ENCODE measurements at places on chromosomes 11 and 22.
A peak's percentile ranks its signal among the peaks of the same experiment; 100 is the strongest.

GRCh38 chr22:50674606-50675552, 2.3 kb downstream of the SHANK3 start:
- DNase-seq, result peak; percentile 25

DNA sequence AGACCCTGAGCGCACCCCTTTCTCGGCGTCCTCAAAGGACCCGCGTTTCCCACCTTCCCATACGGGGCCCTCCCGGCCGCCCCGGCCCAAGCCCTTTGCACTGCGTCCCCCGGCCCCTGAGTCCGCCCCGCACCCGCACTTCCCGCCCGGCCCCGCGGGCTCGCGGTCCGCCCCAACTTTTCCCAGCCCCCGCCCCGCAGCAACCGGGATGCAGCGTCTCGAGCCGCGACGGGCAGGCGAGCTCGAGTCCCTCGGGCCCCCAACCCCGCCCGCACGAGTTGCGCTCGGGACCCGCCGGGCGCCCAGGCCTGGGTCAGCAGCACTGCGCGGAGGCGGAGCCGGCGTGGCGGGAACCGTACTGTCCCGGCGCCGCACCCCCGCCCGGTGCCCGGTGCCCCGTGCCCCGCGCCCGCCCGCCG, 371 bp downstream of the SMCO4 start:
- DNase-seq, result peak; percentile 6

GRCh38 chr11:8093931-8094575, 13.0 kb downstream of the TUB start:
- no peak for DNase-seq

DNA sequence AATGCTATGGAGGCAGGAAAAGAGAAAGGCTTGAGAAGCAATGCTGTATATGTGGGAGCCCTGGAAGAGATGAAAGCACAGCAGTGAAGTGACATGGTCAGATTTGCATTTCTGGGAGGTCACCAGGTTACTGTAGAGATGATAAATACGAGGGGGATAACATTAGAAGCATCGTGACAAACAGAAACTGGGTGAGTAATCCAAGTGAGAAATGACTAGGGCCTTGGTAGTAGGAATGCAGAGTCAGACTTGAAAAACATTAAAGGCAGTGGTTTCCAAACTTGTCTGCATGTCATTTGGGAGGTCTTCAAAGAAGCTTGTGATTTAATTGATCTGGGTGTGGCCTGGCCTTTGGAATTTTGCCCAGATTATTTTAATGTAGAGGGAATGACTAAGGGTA, 43.9 kb downstream of the CCDC34 start:
- peak; percentile 84 for DNase-seq

DNA sequence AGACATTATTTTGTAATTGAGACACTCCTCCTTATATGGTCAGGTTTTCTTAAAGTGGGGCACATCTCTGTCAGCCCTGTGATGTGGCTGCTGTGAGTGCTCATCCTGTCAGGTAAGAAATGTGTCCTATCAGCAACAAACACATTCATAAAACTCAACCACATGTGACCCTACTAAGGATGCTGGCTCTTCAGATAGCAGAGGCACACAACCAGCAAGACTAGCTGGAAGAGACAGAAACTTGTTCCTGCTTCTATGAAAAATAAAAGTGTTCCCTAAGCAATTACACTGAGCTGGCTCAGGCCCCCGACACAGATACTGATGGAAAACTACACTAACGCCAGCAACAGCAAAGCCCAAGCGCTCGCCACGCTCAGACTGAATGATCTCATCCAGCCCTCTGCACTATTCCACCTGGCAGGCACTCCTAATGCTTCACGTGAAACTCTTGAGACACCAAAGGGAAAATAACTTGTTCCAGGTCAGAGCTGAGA, 49.8 kb upstream of the CYP2D6 start:
- no peak for DNase-seq

- DNase-seq, result no peak
Measured at GRCh38 chr11:95232666-95233065, 1.7 kb upstream of the SESN3 start.

- no peak for DNase-seq
Measured at GRCh38 chr11:64223001-64223651, 2.9 kb downstream of the TRPT1 start.

DNA sequence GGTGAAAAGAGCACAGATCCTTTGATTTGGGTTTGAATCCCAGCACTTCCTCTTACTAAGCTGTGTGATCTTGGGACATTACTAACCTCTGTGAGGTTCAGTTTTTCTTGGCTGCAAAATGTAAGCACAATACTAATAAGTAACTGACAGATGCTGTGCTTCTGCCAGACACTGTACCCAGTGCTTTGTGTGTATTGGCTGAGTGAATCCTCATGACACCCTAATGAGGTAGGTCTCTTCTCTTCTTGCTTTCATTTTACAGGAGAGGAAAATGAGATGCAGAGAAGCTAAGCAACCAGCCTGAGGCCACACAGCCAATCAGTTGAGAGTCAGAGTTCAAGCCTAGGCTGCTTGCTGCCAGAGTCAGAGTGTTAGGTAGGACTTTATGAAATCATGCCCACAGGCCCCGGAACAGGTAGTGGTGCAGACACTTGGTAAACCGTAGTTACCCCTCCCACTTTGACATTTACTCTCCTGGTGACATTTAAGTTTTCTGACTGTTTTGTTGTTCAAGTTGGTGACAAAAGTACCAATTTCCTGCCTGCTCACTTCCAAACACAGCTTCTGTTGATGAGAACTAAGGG, 21.2 kb downstream of the PTPRJ start:
- peak; percentile 64 for DNase-seq

- DNase-seq, result no peak
Measured at GRCh38 chr11:39361557-39361956, 2097.9 kb downstream of the LRRC4C start.

DNA sequence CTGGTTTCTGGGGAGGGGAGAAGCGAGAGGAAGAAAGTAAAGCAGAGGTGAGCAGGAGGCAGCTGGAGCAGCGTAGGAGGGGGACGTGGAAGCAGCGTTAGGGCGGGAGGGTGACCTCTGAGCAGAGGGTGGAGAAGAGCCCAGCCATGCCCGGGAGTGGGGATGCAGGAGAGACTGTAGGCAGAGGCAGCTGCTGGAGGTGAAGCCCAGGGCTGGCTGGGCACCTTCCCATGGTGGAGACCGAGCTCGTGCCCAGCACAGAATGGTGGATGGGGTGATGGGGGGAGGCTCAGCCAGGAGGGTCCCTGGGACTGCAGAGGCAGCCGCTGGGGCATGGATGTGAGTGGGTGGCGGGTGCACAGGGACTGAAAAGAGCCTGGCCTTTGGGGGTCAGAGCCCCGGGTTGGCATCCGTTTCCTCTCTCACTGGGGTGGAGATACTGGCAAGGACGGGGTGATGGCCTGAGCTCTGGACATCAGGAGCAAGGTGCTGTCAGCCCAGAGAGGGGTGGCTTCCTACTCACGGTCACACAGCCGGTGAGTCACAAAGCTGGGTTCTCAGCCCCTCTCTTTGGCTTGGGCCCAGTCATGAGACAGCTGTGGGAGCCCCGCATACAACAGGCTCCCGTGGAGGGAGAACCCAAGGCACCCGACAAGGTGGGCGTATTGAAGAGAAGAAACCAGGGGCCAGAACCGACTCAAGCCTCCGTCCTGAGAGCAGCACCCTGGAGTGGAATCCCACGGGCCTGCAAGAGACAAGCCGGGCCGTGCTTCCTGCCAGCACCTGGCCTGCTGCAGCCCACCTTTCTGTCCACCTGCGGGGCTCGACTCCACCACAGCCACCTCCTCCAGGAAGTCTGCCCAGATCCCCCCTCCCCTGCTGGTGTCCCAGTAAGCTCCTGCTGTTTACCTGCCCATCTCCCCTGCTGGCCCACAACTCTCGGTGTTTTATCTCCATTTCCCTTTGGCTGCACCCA, 45.8 kb upstream of the FGF3 start:
- DNase-seq, result no peak

- DNase-seq, result no peak
Measured at GRCh38 chr22:49604732-49605302, 222.9 kb downstream of the BRD1 start.

DNA sequence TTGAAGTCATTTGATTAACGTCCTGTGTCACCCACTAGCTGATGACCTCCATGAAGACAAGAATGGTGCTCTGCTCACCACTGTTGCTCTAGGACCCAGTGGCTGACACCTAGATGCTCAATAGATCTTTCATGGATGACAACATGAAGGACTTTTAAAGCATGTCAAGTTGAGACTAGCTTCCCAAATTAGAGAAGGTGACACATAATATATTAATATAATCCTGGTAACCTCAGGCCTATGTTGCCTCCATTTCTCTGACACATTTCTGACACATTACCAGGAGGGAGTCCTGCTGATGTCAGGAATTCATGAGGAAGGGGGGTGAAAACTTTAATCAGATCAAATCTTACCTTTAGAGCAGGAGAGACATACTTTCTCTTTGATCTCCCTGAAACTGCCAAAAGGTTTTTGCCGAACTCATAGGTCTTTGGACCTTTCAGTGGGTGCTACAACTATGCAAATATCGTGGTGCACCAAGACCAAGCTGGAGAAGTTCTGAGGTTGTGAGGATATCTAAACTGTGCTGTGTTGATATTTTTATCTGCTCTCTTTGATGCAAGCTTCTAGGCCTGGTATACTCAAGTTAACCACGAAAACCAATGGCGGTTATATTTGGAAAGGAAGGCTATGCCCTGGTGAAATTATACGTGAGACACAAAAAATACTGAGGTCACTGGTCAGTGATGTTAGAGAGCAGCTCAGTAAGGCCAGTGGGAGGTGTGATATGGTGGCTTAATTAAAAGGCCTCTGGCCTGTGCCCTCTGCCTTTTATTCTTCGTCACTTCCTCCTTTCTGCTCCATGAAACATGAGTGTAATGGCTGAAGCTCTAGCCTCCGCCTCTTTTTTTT, 13.2 kb upstream of the AMPD3 start:
- no peak for DNase-seq

DNA sequence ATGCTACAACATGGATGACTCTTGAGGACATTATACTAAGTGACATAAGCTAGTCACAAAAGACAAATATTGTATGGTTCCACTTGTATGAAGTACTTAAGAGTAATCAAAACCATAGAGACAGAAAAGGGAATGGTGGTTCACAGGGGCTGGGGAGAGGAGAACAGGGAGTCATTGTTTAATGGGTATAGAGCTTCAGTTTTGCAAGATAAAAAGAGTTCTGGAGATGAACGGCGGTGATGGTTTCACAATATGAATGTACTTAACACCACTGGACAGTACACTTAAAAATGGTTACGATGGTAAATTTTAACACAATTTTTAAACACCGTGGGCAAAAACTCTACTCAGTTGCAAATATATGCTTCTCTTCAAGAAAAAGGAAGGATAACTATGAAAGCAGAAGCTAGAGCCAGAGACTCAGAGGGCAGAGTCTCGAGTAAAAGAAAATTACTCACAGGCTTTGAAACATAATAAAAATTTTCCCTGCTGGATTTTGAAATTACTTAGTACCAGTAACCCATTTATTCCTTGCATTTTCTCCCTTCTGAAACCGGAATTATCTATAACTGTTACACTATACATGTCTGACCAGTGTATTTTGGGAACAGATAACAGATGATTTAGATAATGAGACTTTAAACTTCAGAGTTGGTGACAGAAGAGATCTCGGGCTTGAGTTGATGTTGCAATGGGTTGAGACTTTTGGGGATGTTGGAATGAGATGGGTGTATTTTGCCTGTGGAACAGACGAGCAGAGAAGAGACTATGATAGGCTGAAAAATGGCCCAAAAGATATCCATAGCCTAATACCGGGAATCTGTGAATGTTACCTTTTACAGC, 15.0 kb downstream of the MRTFA start:
- DNase-seq, result no peak

GRCh38 chr11:100133114-100133513, 554.0 kb upstream of the ARHGAP42 start:
- DNase-seq, result no peak

DNA sequence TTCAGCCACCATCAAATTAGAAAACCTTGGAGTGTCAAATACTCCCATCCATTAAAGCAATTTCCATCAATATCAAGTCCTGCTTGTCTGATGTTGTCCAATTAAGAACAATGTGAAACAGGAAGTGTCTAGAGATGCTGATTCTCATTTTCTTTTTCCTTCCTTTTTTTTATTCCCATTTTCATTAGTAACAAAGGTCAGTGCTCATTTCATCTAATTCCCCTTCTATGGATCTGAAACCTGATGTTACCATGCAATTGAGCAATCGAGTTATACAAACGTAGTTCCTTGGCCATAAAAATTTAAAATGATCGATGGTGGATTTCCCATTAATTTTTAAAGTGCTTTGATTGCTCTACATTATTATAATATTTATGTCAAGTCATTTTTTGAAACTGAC, 330.6 kb upstream of the ZC3H12C start:
- no peak for DNase-seq

- peak; percentile 33 for DNase-seq
Measured at GRCh38 chr11:18731949-18732821, 6.2 kb upstream of the IGSF22 start.

DNA sequence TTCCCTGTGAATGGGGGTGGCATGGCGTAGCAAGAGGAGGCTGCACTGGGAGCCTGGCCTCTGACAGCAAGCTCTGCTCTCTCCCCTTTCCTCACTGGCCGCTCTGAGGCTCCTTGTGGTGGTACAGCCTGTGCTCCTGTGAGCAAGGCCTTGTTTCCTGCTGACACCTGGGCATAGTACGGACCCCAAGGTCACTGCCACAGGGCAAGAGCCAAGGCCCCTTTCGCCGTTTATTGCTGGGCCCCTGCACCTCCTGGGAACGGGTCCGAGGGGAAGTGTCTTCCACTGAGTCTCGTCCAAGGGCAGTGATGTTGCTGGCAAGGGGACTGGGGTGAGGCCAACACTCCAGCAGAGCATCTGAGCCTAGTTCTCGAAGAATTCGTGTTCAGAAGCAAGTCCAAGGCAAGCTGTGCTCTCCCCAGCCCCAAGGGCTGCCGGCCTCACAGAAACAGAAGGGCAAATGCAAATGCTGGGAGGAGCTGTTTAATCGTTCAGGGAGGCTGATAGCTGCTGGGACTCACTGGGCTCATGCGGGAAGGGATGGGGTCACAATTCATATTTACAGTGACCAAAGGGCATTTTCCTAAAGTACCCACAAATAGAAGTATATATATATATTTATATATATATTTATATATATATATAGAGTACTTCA, 15.9 kb upstream of the TTLL12 start:
- DNase-seq, result no peak

GRCh38 chr11:85844439-85845123, 10.6 kb upstream of the CCDC83 start:
- DNase-seq, result peak; percentile 13

DNA sequence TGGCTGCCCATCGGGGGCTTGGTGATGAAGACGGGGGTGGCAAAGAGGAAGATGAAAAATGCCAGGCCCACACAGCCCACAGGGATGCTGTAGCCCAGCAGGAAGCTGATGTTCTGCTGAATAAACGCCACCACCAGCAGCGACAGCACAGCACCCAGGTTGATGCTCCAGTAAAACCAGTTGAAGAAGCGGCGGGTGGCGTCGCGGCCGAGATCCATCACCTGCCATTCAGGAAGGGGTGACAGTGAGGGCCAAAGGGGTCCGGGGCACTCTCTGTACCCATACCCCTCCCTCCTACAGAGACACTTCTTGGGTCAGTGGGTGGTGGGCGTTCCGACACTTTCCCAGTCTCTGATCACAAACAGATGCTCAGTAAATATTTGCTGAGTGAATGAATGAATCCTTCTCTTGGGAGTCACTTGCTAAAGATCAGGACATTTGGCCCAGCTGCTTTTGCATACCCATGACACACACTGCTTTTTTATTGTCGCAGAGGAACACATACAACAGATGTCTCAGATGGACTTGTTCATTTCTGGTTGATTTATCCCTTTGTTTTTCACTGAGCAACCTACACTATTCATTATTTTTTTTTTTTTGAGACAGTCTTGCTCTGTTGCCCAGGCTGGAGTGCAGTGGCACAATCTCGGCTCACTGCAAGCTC, 5.2 kb downstream of the SLC15A3 start:
- no peak for DNase-seq

GRCh38 chr11:3040881-3041280, 16.3 kb downstream of the CARS1 start:
- DNase-seq, result no peak

Data from fibroblast of skin of back (primary cell).